SK-MEL-5 (cell line): ENCODE measurements at places on chromosomes 7 and 10.
A peak's percentile ranks its signal among the peaks of the same experiment; 100 is the strongest.

DNA sequence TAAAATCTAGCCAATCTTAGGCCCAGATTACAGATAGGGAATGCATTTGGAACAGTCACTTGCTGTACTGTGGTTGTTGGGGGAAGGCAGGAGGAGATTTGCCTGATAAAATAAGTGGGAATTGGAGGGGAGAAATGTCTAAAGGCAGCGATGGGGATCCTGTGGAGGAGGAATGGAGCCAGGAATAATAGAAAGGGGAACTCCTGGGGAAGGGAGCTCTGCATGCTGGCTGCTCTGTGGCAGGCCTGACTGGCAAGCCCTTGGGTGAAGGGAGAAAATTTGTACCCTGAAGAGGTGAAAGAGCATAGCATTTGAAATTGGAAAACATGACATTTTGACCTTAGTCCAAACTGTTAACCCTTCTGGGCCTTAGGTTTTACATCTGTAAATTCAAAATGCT, 13.7 kb downstream of the MMP21 start:
- no peak for DNase-seq

GRCh38 chr10:114022766-114023597, 20.7 kb upstream of the ADRB1 start:
- DNase-seq, result peak; percentile 44

- DNase-seq, result no peak
Measured at GRCh38 chr10:132066186-132066585, 440 bp downstream of the JAKMIP3 start.

GRCh38 chr7:2521341-2521745, 1.8 kb downstream of the LFNG start:
- DNase-seq, result no peak

DNA sequence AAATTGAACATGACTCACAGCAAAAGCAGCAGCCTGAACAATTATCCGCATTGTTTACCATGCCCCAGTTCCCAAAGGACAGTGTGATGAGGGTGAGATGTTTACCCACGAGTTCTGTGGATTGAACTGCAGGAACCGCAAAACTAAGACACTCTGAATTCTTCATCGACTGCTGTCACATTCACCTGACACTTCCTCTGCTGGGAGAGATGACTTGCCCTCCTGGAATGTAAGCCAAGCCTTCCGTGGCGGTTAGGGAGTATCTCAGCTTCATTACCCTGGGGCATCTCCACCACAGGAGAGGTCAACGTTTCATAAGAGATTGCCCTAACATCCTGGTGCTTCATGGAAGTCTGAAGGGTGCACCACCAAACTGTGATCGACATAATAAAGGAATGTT, 374.6 kb upstream of the ADARB2 start:
- peak; percentile 6 for DNase-seq
